ENCODE measurements at places on chromosomes 3 and 15.

DNA sequence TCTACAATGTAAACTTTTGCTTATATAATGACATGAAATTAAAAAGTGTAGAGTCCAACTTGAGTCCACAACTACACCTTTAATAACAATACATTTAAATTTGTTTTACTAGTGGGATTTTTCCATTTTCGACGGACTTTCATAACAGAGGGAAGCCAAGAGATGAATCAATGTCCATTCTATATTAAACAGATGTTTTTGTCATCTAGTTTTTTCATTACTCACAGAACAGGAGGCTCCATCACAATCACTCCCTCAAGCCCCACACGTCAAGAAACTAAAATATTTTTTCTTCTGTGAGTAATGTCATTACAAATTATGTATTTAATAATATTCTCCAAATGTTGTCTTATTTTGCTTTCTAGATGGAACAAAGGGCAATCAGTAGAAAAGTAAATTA is 932.9 kb downstream of the ROBO1 start:
- no peak overlapping the region for H3K27ac ChIP-seq
- no peaks in the 10 kb centered on the region for H3K36me3 ChIP-seq
- no peaks in the 10 kb centered on the region for H3K27me3 ChIP-seq
- no peak overlapping the region for H3K4me3 ChIP-seq
- H3K4me1 ChIP-seq: no peaks in the 10 kb centered on the region

- no peak for DNase-seq
- H3K27ac ChIP-seq: no peak overlapping the region
- no peaks in the 10 kb centered on the region for H3K36me3 ChIP-seq
- H3K27me3 ChIP-seq: no peaks in the 10 kb centered on the region
Observed at GRCh38 chr3:168490981-168491380, 395.3 kb upstream of the GOLIM4 start.

DNA sequence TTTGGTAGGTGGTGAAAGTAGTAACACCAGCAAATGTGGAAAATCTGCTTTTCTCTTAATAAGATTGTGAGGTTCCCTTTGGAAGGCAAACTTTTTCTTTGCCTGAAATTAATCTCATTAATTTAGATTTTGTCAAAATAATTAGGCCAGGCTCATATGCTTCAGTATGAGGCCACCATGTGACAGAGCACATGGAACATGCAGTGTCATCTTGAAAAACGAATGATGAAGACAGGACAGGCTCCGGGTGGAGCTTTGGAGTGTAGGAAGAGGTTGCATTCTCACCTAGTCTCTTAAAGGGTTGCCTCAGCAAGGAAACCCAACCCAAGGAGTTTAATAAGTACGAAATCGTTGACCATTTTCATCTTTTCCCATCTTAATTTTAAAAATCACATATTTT is 18.6 kb upstream of the LZTFL1 start:
- no peaks in the 10 kb centered on the region for H3K4me1 ChIP-seq
- no peak overlapping the region for H3K27ac ChIP-seq
- no peak overlapping the region for H3K4me3 ChIP-seq

DNA sequence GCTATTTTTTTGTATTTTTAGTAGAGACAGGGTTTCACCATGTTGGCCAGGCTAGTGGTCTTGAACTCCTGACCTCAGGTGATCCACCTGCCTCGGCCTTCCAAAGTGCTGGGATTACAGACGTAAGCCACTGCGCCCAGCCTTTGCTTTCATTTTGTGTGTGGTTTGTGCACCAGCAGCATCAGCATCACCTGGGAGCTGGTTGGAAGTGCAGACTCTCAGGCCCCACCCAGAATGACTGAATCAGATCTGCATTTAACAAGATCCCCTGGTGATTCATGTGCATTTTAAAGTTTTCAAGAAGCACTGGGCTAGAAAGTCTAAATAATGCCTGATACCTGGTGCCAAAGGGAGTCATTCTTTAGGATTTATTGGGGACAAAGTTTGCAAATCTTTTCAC is 73.4 kb upstream of the BNIP2 start:
- H3K27me3 ChIP-seq: no peaks in the 10 kb centered on the region
- no peak for DNase-seq
- H3K4me1 ChIP-seq: no peaks in the 10 kb centered on the region
- H3K4me3 ChIP-seq: no peak overlapping the region
- H3K36me3 ChIP-seq: no peaks in the 10 kb centered on the region
- no peak overlapping the region for H3K27ac ChIP-seq

- no peaks in the 10 kb centered on the region for H3K4me1 ChIP-seq
- no peak overlapping the region for H3K4me3 ChIP-seq
- no peaks in the 10 kb centered on the region for H3K27me3 ChIP-seq
- H3K27ac ChIP-seq: no peak overlapping the region
Observed at GRCh38 chr3:124064050-124064449, 72.1 kb upstream of the ROPN1 start.

- peaks cover 4% of the 10 kb centered on the region for H3K4me1 ChIP-seq
- H3K36me3 ChIP-seq: no peaks in the 10 kb centered on the region
- H3K27me3 ChIP-seq: no peaks in the 10 kb centered on the region
- DNase-seq: no peak
Observed at GRCh38 chr3:149657926-149658743, at the start of gene WWTR1. Gene WWTR1 (minus strand): TSS chr3:149658025. CDS start chr3:149657306, 719 bp downstream.

DNA sequence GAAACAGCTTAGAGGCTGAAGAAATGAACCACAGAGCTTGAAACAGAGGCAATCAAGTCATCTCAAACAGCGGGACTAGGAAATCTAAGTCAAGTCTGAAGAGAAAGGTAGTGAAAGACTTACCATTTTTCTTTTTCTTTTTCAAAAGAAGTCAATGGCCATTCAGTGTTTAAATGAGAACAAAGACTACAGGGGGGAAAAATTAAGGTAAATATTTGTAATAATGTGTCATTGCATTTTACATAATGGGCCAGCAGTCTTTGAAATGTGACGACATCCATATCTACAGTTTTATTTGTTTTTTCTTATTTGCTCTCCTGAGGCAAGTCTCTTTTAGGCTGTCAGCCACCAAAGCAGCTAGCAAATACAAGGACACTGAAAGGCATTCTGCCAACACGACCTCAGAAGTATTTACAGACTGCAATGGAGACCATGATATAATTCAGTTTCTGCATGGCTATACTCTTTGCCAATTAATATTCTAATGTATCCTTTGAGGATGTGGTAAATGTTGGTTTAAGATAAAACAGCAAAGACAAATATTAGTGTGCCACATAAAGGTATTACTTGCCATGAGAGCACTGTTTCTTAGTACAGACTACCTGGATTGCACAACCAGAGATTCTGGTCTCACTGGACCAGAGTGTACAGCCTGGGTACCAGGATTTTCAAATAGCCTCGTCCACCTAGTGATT is 307.0 kb upstream of the THBS1 start:
- DNase-seq: no peak
- H3K27me3 ChIP-seq: no peaks in the 10 kb centered on the region
- no peak overlapping the region for H3K27ac ChIP-seq
- no peaks in the 10 kb centered on the region for H3K36me3 ChIP-seq
- H3K4me1 ChIP-seq: no peaks in the 10 kb centered on the region

GRCh38 chr3:138825336-138825735 is 9.4 kb downstream of the PIK3CB start:
- H3K4me1 ChIP-seq: no peaks in the 10 kb centered on the region
- no peak overlapping the region for H3K27ac ChIP-seq
- no peaks in the 10 kb centered on the region for H3K36me3 ChIP-seq
- H3K27me3 ChIP-seq: no peaks in the 10 kb centered on the region
- DNase-seq: no peak
- H3K4me3 ChIP-seq: no peak overlapping the region

GRCh38 chr3:169173231-169173630 is 490.3 kb downstream of the MECOM start:
- H3K4me1 ChIP-seq: no peaks in the 10 kb centered on the region
- H3K4me3 ChIP-seq: no peak overlapping the region
- no peak for DNase-seq
- no peaks in the 10 kb centered on the region for H3K36me3 ChIP-seq
- no peaks in the 10 kb centered on the region for H3K27me3 ChIP-seq
- H3K27ac ChIP-seq: no peak overlapping the region

- H3K27ac ChIP-seq: no peak overlapping the region
- no peaks in the 10 kb centered on the region for H3K27me3 ChIP-seq
- no peak for DNase-seq
- peaks cover 7% of the 10 kb centered on the region for H3K4me1 ChIP-seq
- H3K36me3 ChIP-seq: no peaks in the 10 kb centered on the region
- no peak overlapping the region for H3K4me3 ChIP-seq
Observed at GRCh38 chr15:91412138-91412928, 312.3 kb downstream of the SV2B start.

GRCh38 chr3:50423543-50423942 is 64.2 kb upstream of the TMEM115 start:
- DNase-seq: no peak
- no peak overlapping the region for H3K4me3 ChIP-seq
- no peak overlapping the region for H3K27ac ChIP-seq
- no peaks in the 10 kb centered on the region for H3K27me3 ChIP-seq
